ENCODE measurements at places on chromosomes 1 and 21. TPM values are rescaled to one million over a fixed set of nuclear protein-coding genes. Genes with fewer than 3 reads are reported as not detected.

The LGR6 gene
- 0.32 TPM for total RNA-seq

GRCh38 chr21:44687671-44688070 lies 5.7 kb upstream of the KRTAP12-1 start:
- no peaks in the 10 kb centered on the region for H3K36me3 ChIP-seq
- H3K4me3 ChIP-seq: no peak overlapping the region
- no peak for DNase-seq
- peaks cover 21% of the 10 kb centered on the region for H3K27me3 ChIP-seq
- H3K4me1 ChIP-seq: no peaks in the 10 kb centered on the region

DNA sequence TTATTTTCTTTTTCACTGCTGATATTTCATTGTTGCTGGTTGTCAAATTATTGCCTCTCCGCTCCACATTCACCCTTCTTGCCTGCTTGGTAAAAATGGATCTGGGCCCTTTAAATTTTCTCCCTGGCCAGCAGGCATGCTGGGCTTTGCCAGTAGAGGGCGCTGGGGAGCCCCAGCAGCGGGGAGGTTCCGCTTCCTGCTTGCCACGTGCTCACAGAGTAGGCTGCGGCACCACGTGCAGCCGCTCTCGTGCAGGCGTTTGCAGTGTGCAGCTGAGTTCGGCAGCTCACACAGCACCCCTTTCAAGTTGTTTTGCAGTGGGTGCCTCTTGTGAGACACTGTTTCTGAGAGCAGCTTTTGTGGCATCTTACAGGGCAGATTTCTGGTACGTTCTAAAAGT lies at the start of gene ACTL8:
TSS of gene ACTL8 (plus strand) at position 214 of the 400 bp plus-strand sequence. CDS start 67,676 bp downstream, outside the sequence.
- no peak within 1 kb of the TSS for H3K27ac ChIP-seq
- no peak within 1 kb of the TSS for H3K4me3 ChIP-seq
- H3K36me3 ChIP-seq: no peaks in the 10 kb centered on the region

DNA sequence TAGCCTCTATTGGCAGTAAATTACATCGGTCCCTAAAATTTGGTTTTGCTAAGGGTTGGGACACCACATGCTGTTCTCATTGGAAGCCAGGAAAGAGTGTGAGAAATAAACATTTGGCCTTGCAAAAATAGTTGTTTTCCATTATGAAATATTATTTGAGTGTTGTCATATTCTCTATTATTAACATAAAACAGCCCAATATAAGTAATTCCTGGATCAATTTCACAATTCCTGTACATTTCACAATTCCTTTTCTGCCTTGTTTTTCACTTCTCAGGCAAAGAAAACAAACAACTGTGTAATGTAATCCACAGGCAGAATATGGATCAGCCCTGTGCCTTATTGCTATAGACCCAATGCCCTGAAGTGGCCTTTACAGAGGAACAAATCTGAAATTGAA lies 40.5 kb downstream of the C1orf87 start:
- H3K4me3 ChIP-seq: no peak overlapping the region
- no peaks in the 10 kb centered on the region for H3K36me3 ChIP-seq
- no peak overlapping the region for H3K27ac ChIP-seq
- no peak for DNase-seq

DNA sequence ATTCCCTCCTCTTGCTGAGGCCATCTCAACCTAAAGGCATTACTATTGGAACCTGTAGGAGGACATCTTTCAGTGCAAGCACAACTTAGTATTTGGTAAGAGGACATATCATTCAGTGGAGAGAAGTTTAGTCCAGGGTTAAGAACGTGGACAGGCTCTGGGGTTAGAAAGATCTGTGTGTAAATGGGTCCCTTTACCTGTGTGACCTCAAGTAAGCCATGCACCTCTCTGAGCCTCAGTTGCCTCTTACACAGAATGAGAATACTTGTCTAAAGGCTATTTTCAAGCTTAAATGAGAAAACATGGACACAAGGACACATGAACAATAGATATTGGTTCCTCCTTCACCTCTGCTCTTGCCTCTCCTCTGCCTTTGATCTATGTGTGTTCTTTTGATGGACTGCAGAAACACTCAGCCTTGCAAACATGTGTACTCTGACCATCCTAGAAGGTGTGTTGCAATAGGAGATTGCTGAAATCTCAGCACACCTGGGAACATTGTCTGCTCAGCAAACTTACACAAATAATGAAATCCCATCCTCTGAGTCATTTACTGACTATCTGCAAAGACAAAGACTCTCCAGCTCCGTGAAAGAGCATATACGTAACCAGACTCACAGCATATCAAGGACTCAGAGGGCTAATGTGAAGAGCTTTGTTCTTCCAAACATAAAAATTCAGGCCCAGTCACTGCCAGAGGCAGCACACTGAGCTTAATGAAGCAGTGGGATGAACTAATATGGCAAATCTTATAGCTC lies 143.8 kb downstream of the DAB1 start:
- H3K36me3 ChIP-seq: no peaks in the 10 kb centered on the region
- peak; percentile 78 for DNase-seq
- peaks cover 28% of the 10 kb centered on the region for H3K4me1 ChIP-seq
- no peaks in the 10 kb centered on the region for H3K27me3 ChIP-seq
- no peak overlapping the region for H3K4me3 ChIP-seq

GRCh38 chr1:40039245-40039756 lies 1.2 kb upstream of the CAP1 start:
- H3K36me3 ChIP-seq: no peaks in the 10 kb centered on the region
- H3K4me1 ChIP-seq: peaks cover 24% of the 10 kb centered on the region
- H3K4me3 ChIP-seq: peak overlapping the region; percentile 24
- H3K27ac ChIP-seq: peak overlapping the region; percentile 98

DNA sequence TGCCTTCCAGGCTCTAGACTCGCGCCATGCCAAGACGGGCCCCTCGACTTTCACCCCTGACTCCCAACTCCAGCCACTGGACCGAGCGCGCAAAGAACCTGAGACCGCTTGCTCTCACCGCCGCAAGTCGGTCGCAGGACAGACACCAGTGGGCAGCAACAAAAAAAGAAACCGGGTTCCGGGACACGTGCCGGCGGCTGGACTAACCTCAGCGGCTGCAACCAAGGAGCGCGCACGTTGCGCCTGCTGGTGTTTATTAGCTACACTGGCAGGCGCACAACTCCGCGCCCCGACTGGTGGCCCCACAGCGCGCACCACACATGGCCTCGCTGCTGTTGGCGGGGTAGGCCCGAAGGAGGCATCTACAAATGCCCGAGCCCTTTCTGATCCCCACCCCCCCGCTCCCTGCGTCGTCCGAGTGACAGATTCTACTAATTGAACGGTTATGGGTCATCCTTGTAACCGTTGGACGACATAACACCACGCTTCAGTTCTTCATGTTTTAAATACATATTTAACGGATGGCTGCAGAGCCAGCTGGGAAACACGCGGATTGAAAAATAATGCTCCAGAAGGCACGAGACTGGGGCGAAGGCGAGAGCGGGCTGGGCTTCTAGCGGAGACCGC lies 2.0 kb upstream of the OLIG2 start:
- H3K27me3 ChIP-seq: peaks cover 97% of the 10 kb centered on the region
- peaks cover 9% of the 10 kb centered on the region for H3K4me1 ChIP-seq
- no peak overlapping the region for H3K4me3 ChIP-seq
- no peak for DNase-seq
- H3K27ac ChIP-seq: no peak overlapping the region

- no peaks in the 10 kb centered on the region for H3K27me3 ChIP-seq
- no peak overlapping the region for H3K27ac ChIP-seq
- no peak overlapping the region for H3K4me3 ChIP-seq
- DNase-seq: no peak
- no peaks in the 10 kb centered on the region for H3K4me1 ChIP-seq
These were observed 1300.0 kb downstream of the PLA2G4A start for GRCh38 chr1:188128761-188129160.

The LRP8 gene
- 2.7 TPM for total RNA-seq

DNA sequence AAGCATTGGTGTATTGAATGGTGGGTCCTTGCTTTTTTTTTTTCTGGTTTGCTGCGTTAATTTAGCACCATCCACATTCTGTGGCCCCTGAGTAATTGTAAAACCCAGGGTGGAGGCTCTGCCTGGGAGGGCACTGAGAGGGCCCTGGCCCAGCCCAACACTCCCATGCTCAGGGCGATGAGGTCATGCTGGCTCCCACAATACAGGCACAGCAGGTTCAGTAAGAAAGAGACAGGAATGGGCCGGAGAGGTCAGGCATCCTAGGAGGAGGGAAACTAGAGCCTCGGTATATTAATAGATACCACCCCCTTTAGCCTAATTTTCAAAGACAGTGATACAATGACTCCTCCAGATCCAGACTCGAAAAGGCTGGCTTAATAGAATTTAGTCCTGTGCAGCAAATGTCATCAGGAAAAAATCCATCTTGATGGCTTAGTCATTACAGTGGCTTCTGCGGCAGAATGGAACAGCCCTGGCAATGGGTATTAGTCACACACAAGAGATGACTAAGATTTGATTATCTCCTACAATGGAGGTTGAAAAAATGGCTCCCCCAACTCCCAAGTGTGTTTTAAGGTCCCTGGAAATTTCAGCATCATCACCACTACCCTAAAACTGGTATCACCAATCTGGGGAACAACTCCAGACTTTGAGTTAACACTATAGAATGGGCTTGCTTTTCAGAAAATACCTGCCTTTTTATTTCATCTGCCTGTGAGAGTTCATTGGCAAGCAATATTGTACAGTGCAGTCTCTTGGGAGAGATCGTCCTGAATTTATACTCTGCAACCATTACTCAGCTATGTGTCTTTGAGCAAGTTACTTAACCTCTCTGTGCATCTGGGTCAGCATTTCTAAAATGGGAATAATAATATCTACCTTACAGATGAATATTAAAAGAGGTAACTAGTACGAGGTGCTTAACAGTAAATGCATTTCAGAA lies 43.9 kb upstream of the LYST start:
- peak; percentile 40 for DNase-seq
- no peak overlapping the region for H3K4me3 ChIP-seq
- no peaks in the 10 kb centered on the region for H3K27me3 ChIP-seq
- H3K27ac ChIP-seq: peak overlapping the region; percentile 5

The KRTAP19-4 gene
- total RNA-seq: not detected

DNA sequence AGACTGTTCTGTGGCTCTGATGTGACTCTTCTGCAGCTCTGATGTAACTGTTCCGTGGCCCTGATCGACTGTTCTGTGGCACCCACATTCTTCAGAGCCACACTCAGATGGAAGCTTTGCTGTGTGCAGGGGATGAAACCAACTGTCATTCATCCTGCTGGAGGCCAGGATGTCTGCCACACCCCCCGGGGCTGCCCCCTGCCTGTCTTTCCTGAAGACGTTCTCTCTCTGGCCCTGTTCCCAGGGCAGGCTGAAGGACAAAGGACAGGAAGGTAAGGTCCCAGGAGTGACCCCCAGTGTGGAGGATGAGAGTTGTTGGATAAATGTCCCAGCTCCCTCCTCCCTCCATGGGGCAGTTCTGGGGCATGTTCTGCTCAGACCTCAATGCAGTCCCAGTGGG lies 29.4 kb upstream of the UMODL1 start:
- no peaks in the 10 kb centered on the region for H3K36me3 ChIP-seq
- H3K27me3 ChIP-seq: no peaks in the 10 kb centered on the region
- H3K4me3 ChIP-seq: no peak overlapping the region
- DNase-seq: no peak
- peaks cover 23% of the 10 kb centered on the region for H3K4me1 ChIP-seq
- H3K27ac ChIP-seq: no peak overlapping the region

The RGS8 gene
- not detected for total RNA-seq

DNA sequence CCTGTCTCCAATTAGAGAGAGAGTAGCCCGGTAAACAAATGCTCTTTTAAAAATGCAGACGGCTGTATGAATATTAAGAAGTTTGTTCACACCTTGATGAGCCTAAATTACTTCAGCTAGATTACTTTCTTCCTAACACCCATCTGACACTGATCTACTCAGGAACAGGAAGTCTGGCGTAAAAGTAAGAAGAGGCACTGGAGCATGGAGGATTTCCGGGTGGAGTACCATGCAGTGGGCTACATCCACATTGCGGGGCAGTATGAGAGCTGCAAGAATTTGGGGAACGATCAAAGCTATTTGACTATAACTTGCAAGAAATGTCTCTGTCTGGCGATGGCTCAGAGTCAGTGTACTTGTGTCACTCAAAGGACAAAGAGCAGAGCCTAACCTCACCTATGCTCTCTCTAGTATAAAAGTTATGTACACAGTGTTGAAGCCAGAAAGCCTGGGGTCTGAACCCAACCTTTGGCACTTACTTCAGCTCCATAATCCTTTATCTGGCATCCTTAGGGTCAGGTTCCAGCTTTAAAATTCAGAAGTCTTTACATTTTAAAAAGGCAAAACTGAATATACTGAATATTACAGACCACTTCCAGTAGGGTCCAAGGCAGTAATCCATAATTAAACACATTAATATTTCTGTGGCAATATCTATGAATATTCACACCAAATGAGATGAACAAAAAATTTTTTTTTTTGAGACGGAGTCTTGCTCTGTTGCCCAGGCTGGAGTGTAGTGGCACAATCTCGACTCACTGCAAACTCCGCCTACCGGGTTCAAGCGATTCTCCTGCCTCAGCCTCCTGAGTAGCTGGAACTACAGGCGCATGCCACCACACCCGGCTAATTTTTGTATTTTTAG lies 7.9 kb upstream of the GNPAT start:
- no peak overlapping the region for H3K4me3 ChIP-seq
- no peaks in the 10 kb centered on the region for H3K36me3 ChIP-seq
- no peaks in the 10 kb centered on the region for H3K27me3 ChIP-seq
- peaks cover 29% of the 10 kb centered on the region for H3K4me1 ChIP-seq
- peak; percentile 34 for DNase-seq
- H3K27ac ChIP-seq: peak overlapping the region; percentile 68

The NTNG1 gene
- 3.9 TPM for total RNA-seq

The BTG2 gene
- 192 TPM for total RNA-seq

The TSPAN1 gene
- 33.4 TPM for total RNA-seq

DNA sequence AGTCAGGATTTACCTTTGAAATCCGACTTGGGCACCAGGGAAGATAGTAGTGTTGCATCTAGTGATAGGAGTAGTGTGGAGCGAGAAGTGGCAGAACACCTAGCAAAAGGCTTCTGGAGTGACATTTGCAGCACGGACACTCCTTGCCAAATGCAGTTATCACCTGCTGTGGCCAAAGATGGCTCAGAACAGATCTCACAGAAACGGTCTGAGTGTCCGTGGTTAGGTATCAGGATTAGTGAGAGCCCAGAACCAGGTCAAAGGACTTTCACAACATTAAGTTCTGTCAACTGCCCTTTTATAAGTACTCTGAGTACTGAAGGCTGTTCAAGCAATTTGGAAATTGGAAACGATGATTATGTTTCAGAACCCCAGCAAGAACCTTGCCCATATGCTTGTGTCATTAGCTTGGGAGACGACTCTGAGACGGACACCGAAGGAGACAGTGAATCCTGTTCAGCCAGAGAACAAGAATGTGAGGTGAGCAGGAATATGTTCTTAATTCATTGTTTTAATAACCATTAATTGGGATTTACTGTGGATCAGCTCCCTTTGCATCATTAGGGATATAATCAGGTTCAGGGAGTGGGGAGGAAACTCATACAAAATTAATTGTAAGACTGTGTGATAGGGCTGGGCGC lies 28.3 kb downstream of the BACH1 start:
- H3K27me3 ChIP-seq: no peaks in the 10 kb centered on the region
- H3K36me3 ChIP-seq: no peaks in the 10 kb centered on the region
- H3K4me1 ChIP-seq: no peaks in the 10 kb centered on the region

The ADORA1 gene
- total RNA-seq: 2.4 TPM

The GBP7 gene
- 0.63 TPM for total RNA-seq

- H3K4me1 ChIP-seq: peaks cover 18% of the 10 kb centered on the region
- no peaks in the 10 kb centered on the region for H3K36me3 ChIP-seq
- no peaks in the 10 kb centered on the region for H3K27me3 ChIP-seq
- peak; percentile 73 for DNase-seq
These were observed 30.8 kb downstream of the IER5 start for GRCh38 chr1:181119093-181119989.

- H3K27me3 ChIP-seq: no peaks in the 10 kb centered on the region
- no peak overlapping the region for H3K4me3 ChIP-seq
- no peak overlapping the region for H3K27ac ChIP-seq
- no peaks in the 10 kb centered on the region for H3K4me1 ChIP-seq
- no peaks in the 10 kb centered on the region for H3K36me3 ChIP-seq
- DNase-seq: no peak
These were observed 50.6 kb upstream of the BACH1 start for GRCh38 chr21:29248124-29248523.

The COL6A1 gene
- 193 TPM for total RNA-seq

Data from hepatocyte (in vitro differentiated cells).